Left ventricle myocardium inferior (tissue), 1 donor: ENCODE measurements at places on chromosomes 1 and 21. TPM values are rescaled to one million over a fixed set of nuclear protein-coding genes. Genes with fewer than 3 reads are reported as not detected.

Gene TRMT1L
- 26.1 TPM for total RNA-seq

Gene ITLN2
- 0.19 TPM for total RNA-seq

Gene SPEN
- 20.8 TPM for total RNA-seq

Gene CNR2
- not detected for total RNA-seq

Gene IL20
- total RNA-seq: not detected

Gene AMY2B
- 23.9 TPM for total RNA-seq

Gene KCNJ9
- total RNA-seq: 0.05 TPM

Gene FCRL2
- total RNA-seq: not detected

Gene ANXA9
- total RNA-seq: 0.14 TPM

Gene TMEM52
- total RNA-seq: 0.47 TPM

Gene CASQ1
- 39.2 TPM for total RNA-seq

Gene KCNH1
- not detected for total RNA-seq

Gene PEF1
- total RNA-seq: 36.4 TPM

Gene VWA5B1
- 0.16 TPM for total RNA-seq

Gene AMY2A
- not detected for total RNA-seq

Gene NBPF20
- 0.88 TPM for total RNA-seq

Gene EEIG2
- total RNA-seq: 7.5 TPM

Gene SLC22A15
- total RNA-seq: 8.4 TPM

Gene ITGB2
- 18.6 TPM for total RNA-seq

Gene SEMA4A
- 1.0 TPM for total RNA-seq

Gene TTLL10
- not detected for total RNA-seq

Gene RHOU
- total RNA-seq: 5.1 TPM

Gene FMO1
- total RNA-seq: 0.49 TPM

Gene MTARC1
- total RNA-seq: 8.3 TPM

Gene NR5A2
- total RNA-seq: 1.3 TPM

Gene TMPRSS3
- not detected for total RNA-seq

Gene RNF223
- not detected for total RNA-seq

Gene ATP5PB
- 671 TPM for total RNA-seq

Gene WASF2
- 51.2 TPM for total RNA-seq

Gene NECTIN4
- total RNA-seq: not detected

Gene VWA1
- 13.7 TPM for total RNA-seq

Gene COL18A1
- total RNA-seq: 66.5 TPM

Gene PRAMEF14
- total RNA-seq: not detected

Gene OPTC
- total RNA-seq: not detected

Gene DUSP12
- total RNA-seq: 8.4 TPM

Gene HSF2BP
- 0.16 TPM for total RNA-seq

Gene GPR25
- total RNA-seq: not detected

Gene DNTTIP2
- total RNA-seq: 40.0 TPM

Gene ECM1
- 20.1 TPM for total RNA-seq

Gene GPR89A
- 9.7 TPM for total RNA-seq

Gene SPRR2F
- total RNA-seq: not detected

Gene RHBDL2
- not detected for total RNA-seq

Gene OR2AK2
- total RNA-seq: not detected

Gene YBEY
- total RNA-seq: 17.1 TPM

Gene BSND
- not detected for total RNA-seq
